ENCODE measurements at places on chromosomes 13 and 19. TPM values are rescaled to one million over a fixed set of nuclear protein-coding genes. Genes with fewer than 3 reads are reported as not detected.

- H3K36me3 ChIP-seq, result no peaks in the 10 kb centered on the region
- H3K4me3 ChIP-seq, result no peak within 1 kb of the TSS
- no peak within 1 kb of the TSS for H3K27ac ChIP-seq
- no peaks in the 10 kb centered on the region for H3K4me1 ChIP-seq
- H3K27me3 ChIP-seq, result no peaks in the 10 kb centered on the region
- no peak for DNase-seq
Observed at GRCh38 chr19:20661150-20661819, at the start of gene ZNF626. TSS of gene ZNF626 (minus strand) at chr19:20661571. CDS start at chr19:20661446, 125 bp downstream.

DNA sequence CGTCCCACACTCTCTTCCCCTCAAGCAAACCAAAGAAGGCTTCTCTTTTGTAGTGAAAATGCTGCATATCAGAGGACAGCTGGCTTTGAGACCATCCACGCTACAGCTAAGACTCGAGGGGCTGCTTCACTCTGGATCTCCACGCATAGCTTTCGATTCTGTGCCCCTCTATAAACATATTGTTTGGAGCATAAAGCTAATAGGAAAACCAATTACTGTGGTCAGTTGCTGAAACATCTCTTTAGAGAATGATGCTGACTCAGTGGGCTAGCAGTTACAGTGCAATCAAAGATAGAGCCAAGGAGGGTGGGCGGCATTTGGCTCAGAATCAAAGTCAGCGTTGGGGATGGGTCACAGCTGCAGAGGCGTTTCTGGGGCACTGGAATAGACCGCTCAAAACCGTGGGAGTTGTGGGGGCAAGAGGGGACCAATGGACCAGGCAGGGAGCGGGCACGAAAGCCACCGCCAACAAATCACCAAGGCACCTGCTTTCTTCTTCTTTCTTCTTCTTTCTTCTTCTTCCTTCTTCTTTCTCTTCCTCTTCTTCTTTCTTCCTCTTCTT is 76.7 kb downstream of the RASL11A start:
- no peaks in the 10 kb centered on the region for H3K4me1 ChIP-seq
- no peak overlapping the region for H3K4me3 ChIP-seq
- DNase-seq, result no peak
- no peaks in the 10 kb centered on the region for H3K27me3 ChIP-seq

- H3K4me3 ChIP-seq, result no peak overlapping the region
- peaks cover 23% of the 10 kb centered on the region for H3K27me3 ChIP-seq
- H3K36me3 ChIP-seq, result no peaks in the 10 kb centered on the region
- H3K4me1 ChIP-seq, result no peaks in the 10 kb centered on the region
Observed at GRCh38 chr13:26029581-26030136, 22.2 kb downstream of the SHISA2 start.

ZNF491 gene
- not detected for total RNA-seq

PRKCG gene
- 2.8 TPM for total RNA-seq

TDRD12 gene
- total RNA-seq, result 0.30 TPM

DNA sequence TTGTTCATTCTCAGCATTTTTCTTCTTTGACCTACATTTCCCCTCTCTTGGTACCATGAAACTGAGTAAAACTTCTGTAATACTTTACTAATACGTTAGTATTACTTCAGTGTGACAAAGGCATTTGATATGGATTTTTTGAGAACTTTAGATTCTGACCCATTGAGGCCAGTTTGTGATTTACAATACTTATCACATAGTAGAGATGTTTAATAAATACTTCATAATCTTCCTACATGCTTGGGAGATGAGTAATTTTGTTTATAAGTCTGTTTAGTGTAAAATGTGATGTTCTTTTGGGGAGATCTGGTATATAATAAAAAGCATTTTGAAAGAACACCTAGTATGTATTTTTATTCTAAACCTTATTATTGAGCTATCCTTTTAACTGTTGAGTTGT is 29.7 kb downstream of the GTF2F2 start:
- no peaks in the 10 kb centered on the region for H3K4me1 ChIP-seq
- no peaks in the 10 kb centered on the region for H3K27me3 ChIP-seq
- H3K4me3 ChIP-seq, result no peak overlapping the region
- no peak for DNase-seq

GRCh38 chr13:67090856-67091255 is 139.3 kb downstream of the PCDH9 start:
- H3K4me3 ChIP-seq, result no peak overlapping the region
- no peak for DNase-seq
- H3K4me1 ChIP-seq, result no peaks in the 10 kb centered on the region
- no peaks in the 10 kb centered on the region for H3K27me3 ChIP-seq
- H3K27ac ChIP-seq, result no peak overlapping the region

MYPOP gene
- 10.8 TPM for total RNA-seq

DNA sequence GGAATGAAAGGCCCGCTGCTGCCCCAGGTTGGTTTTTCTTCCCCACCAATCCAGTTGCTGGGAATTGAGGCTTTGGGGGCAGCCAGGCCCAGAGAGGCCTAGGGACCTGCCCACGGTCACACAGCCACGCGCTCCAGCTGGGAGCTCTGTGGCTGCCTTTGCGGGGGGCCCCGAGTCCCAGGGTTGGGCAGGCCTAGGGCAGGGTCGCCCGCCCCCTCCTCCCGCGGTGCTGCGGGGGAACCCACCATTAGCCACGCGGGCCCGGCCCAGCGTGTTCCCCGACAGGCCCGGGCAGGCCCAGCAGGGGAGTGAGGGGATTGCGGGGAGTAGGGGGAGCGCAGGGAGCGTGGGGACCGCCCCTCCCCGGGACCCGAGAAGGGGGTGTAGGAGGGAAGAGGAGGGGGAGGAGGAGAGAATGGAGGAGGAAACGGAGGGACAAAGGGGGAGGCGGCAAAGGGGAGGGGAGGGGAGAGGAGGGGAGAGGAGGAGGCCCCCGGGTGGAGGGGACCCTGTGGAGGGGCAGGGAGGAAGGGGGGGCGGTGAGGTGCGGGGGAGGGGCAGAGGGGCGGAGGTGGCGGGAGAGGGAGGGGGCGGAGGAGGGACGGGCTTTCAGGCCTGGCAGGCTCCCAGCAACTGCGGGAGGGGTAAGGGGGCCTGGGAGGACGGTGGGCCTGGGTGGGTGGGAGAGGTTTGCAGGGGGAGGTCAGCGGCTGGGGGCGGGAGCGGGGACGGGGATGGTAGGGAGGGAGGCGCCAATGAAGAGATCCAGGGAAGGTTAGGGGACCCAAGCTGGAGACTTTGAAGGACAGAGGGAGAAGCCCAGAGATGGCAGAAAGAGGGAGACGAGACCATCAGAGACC is 12.9 kb upstream of the TLE2 start:
- no peaks in the 10 kb centered on the region for H3K27me3 ChIP-seq
- no peak overlapping the region for H3K4me3 ChIP-seq
- DNase-seq, result no peak
- no peaks in the 10 kb centered on the region for H3K36me3 ChIP-seq

FPR3 gene
- total RNA-seq, result not detected

DNA sequence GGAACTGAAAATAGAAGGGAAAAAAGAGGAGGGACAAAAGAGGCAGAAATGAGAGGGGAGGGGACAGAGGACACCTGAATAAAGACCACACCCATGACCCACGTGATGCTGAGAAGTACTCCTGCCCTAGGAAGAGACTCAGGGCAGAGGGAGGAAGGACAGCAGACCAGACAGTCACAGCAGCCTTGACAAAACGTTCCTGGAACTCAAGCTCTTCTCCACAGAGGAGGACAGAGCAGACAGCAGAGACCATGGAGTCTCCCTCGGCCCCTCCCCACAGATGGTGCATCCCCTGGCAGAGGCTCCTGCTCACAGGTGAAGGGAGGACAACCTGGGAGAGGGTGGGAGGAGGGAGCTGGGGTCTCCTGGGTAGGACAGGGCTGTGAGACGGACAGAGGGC is at the start of gene CEACAM5:
CEACAM5 (plus strand) TSS at position 146 of the 400 bp plus-strand sequence; CDS start at position 252, 106 bp downstream.
- no peak for DNase-seq
- H3K4me3 ChIP-seq, result no peak within 1 kb of the TSS
- no peak within 1 kb of the TSS for H3K27ac ChIP-seq
- H3K27me3 ChIP-seq, result peaks cover 48% of the 10 kb centered on the region
- no peaks in the 10 kb centered on the region for H3K36me3 ChIP-seq
- 0 out of 2 replicates have a peak, but pooled peaks cover 4% of the 10 kb centered on the region for H3K4me1 ChIP-seq

SRRM5 gene
- total RNA-seq, result not detected

GRCh38 chr13:43543331-43543730 is 243.4 kb downstream of the ENOX1 start:
- no peak overlapping the region for H3K4me3 ChIP-seq
- H3K27ac ChIP-seq, result no peak overlapping the region
- no peak for DNase-seq
- H3K4me1 ChIP-seq, result 0 out of 2 replicates have a peak, but pooled peaks cover 2% of the 10 kb centered on the region
- H3K27me3 ChIP-seq, result no peaks in the 10 kb centered on the region
- no peaks in the 10 kb centered on the region for H3K36me3 ChIP-seq

GRCh38 chr13:46211483-46212351 is at the start of gene LRRC63:
TSS of gene LRRC63 (plus strand) at chr13:46211928. CDS start at chr13:46213035, 1,107 bp downstream.
- H3K36me3 ChIP-seq, result no peaks in the 10 kb centered on the region
- no peak within 1 kb of the TSS for H3K4me3 ChIP-seq
- DNase-seq, result no peak
- no peak within 1 kb of the TSS for H3K27ac ChIP-seq
- no peaks in the 10 kb centered on the region for H3K4me1 ChIP-seq

GRCh38 chr13:106555631-106556328 is 12.2 kb downstream of the ARGLU1 start:
- H3K27me3 ChIP-seq, result no peaks in the 10 kb centered on the region
- no peak for DNase-seq
- no peak overlapping the region for H3K27ac ChIP-seq

- no peaks in the 10 kb centered on the region for H3K4me1 ChIP-seq
- H3K27ac ChIP-seq, result no peak overlapping the region
- no peaks in the 10 kb centered on the region for H3K27me3 ChIP-seq
Observed at GRCh38 chr19:33399081-33399744, 25.7 kb downstream of the CEBPG start.

DNA sequence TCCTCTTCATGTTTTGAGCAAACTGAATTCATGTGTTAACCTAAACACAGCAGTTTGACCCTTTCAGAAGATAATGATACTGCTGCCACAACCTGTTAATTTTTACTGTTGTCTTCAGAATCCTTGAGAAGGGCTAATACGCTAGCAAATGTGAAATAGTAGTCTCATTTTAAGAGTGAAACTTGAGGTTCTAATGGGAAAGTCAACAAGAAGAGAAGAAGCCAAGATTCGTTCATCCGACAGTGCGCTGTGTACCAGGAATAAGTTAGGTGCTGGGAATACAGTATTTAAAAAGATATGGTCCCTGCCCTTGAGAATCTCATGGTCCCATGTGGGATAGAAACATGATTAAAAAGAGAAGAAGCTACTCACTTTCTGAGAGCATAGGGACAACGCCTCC is 134.4 kb downstream of the KL start:
- no peak overlapping the region for H3K4me3 ChIP-seq
- H3K36me3 ChIP-seq, result no peaks in the 10 kb centered on the region
- no peaks in the 10 kb centered on the region for H3K27me3 ChIP-seq
- H3K4me1 ChIP-seq, result peaks cover 8% of the 10 kb centered on the region
- no peak for DNase-seq
- no peak overlapping the region for H3K27ac ChIP-seq

DNA sequence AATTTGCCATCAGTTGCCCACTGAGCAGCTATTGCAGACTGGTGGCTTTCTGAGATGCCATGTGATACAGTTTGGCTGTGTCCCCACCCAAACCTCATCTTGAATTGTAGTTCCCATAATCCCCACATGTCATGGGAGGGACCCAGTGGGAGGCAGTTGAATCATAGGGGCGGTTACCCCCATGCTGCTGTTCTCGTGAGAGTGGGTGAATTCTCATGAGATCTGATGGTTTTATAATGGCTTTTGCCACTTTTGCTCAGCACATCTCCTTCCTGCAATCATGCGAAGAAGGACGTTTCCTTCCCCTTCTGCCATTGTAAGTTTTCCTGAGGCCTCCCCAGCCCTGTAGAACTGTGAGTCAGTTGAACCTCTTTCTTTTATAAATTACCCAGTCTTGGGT is 34.8 kb upstream of the ANKRD10 start:
- peaks cover 88% of the 10 kb centered on the region for H3K4me1 ChIP-seq
- H3K36me3 ChIP-seq, result no peaks in the 10 kb centered on the region
- no peak overlapping the region for H3K27ac ChIP-seq
- no peaks in the 10 kb centered on the region for H3K27me3 ChIP-seq

USHBP1 gene
- 0.15 TPM for total RNA-seq

NFILZ gene
- not detected for total RNA-seq

WASF3 gene
- 3.4 TPM for total RNA-seq

ZNF823 gene
- total RNA-seq, result 4.7 TPM

DNA sequence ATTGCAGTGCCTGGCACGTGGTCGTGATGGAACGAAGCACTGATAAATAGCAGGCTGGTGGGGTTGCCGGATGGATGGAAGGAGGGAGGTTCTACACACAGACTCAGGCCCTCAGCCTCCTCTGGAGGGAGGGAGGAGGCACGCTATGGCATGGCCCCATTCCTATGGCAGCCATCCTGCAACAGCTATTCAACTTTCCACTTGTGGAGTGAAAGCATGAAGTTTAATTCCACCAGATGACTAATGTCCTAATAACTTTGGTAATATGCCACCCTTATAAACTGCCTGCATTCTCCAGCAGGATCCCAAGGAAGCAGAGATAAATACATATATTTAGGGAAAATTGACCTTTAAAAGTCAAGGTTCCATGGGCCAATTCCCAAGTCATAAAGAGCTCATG is 92.4 kb downstream of the KL start:
- H3K27ac ChIP-seq, result no peak overlapping the region
- no peaks in the 10 kb centered on the region for H3K4me1 ChIP-seq
- no peak overlapping the region for H3K4me3 ChIP-seq
- H3K36me3 ChIP-seq, result no peaks in the 10 kb centered on the region

- H3K4me3 ChIP-seq, result no peak overlapping the region
- H3K4me1 ChIP-seq, result no peaks in the 10 kb centered on the region
- H3K27me3 ChIP-seq, result no peaks in the 10 kb centered on the region
- DNase-seq, result no peak
- H3K36me3 ChIP-seq, result peaks cover 82% of the 10 kb centered on the region
- H3K27ac ChIP-seq, result no peak overlapping the region
Observed at GRCh38 chr19:8473648-8474476, 28.6 kb downstream of the PRAM1 start.

ZNF709 gene
- not detected for total RNA-seq

GRCh38 chr13:109383683-109384082 is 402.7 kb downstream of the IRS2 start:
- H3K4me3 ChIP-seq, result no peak overlapping the region
- no peaks in the 10 kb centered on the region for H3K36me3 ChIP-seq
- no peak overlapping the region for H3K27ac ChIP-seq
- DNase-seq, result no peak

GRCh38 chr13:47039106-47039505 is 142.3 kb upstream of the HTR2A start:
- no peaks in the 10 kb centered on the region for H3K36me3 ChIP-seq
- H3K27me3 ChIP-seq, result peaks cover 43% of the 10 kb centered on the region
- no peak overlapping the region for H3K27ac ChIP-seq

DNA sequence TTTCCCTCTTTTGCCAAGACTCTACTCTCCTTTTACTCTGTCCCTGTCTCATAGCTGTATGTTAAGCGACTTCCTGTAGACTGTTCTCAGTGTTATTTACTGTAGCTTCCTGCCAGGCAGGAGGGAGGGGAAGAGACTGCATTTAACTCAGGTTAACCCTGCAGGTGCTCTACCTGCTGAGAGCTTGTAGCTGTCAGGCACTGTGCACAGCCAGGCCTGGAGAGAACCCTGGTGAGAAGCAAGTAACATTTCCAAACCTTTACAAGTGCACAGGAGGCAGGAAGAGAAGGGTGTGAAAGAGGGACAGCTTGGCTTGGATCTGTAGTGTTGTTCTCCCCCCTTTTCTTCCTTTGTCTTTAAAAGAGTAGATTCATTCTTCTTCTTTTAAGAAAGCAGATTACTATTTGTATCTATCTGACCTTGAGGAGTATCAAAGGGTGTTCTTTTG is 167.1 kb downstream of the LMO7 start:
- H3K4me1 ChIP-seq, result peaks cover 12% of the 10 kb centered on the region
- no peak for DNase-seq
- H3K36me3 ChIP-seq, result no peaks in the 10 kb centered on the region
- H3K4me3 ChIP-seq, result no peak overlapping the region

Data from HCT116 (cell line).